ENCODE measurements at places on chromosomes 7 and 10.

DNA sequence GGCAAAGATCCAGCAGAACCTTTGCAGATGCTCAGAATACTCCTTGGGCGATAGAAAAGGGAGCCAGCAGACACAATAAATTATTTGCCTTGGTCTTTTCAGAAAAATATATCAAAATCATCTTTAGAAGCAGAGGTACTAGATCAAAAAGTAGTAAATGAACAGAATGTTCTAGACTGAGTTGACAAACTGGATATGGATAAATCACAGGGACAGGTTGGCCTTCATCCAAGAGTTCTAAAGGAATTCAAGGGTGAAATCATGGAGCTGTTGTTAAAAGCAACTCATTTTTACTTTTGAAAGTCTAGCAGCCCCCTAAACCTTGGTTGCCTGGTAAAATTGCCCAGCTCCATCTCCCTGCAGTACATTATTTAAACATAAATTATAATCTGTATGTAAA, 99.1 kb downstream of the PLCE1 start:
- DNase-seq: no peak

DNA sequence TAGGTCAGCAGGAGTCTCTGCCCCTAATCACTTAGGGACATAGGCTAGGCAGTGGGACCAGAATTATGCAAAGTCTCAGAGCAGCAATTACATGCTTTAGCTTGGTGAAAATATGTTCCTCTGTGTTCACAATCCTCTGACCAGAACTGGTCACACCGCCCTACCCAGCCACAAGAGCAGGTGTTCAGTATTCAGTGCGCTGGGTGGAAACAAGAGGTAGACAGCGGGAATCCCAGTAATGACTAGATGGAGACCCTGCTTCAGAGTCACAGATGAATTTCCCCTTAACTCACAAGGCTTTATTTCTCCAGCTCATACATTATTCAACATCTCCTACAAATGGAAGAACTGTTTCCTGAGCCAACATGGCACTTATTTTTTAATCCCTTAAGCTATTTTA, 763.7 kb upstream of the POM121L12 start:
- no peak for DNase-seq

DNA sequence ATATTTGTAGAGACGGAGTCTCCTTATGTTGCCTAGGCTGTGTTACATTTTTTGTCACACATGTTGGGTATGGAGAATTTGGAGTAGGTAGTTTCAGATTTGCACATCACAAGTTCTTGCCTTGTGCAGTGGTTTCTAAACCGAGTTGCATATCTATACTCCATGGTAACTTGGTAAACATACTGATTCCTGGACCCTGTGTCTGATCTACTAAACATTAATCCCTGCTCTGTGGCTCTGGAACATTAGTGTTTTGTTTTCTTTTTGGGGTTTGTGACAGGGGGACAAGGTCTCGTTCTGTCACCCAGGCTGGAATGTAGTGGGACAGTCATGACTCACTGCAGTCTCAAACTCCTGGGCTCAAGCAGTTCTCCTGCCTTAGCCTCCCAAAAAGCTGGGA, 24.7 kb downstream of the AUTS2 start:
- DNase-seq: no peak

- no peak for DNase-seq
These were observed 153.4 kb downstream of the BMPER start for GRCh38 chr7:34058801-34059135.

GRCh38 chr7:117808341-117808757, 64.9 kb downstream of the CTTNBP2 start:
- DNase-seq: no peak

DNA sequence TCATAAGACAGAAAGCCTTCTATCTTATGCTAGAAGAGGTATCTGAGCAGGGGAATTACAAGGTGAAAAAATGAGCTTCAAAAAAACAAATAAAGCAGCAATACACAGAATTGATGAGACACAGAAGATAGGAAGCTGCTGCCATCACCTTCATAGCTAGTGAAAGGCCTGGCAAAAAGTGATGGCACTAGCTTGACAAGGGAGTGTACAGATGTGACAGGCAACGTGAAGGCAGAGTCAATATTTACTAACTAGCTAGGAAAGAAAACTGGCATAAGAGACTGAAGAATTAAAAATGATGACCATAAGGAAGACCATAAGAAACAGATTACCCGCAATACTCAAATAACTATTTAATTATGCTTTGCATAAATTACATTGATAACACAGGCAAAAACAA, 9.4 kb downstream of the GPR22 start:
- DNase-seq: no peak

DNA sequence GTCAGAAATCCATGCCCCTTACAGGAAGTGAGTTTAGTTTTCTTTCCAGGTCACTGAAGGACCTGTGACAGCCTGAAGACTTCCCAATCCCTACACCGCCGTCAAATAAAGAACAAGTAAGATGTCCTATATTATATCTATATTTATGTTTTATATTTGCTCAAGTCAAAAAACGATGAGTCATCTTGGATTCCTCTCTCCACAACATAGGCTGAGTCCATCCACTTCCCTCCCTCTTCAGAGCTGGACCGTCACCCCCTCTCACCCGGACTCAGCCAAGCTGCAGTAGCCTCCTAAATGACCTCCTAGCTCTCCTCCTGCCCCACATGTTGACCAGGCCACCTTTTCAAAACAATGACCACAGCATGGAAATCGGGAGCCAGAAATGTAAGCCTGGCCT, 53.5 kb downstream of the GLI3 start:
- DNase-seq: no peak

DNA sequence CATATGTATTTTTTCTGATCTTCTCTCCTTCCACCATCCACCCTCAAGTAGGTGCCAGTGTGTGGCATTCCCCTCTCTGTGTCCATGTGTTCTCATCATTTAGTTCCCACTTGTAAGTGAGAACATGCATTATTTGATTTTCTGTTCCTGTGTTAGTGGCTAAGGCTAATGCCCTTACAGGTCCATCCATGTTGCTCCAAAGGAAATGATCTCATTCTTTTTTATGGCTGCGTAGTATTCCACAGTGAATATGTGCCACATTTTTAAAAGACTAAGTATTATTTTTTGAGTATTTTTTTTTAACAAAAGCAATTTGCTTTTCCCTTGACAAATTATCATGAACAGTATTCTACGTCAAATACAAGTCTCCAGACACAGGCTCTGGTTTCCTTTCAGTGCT, 86.4 kb upstream of the ZNF746 start:
- DNase-seq: no peak

DNA sequence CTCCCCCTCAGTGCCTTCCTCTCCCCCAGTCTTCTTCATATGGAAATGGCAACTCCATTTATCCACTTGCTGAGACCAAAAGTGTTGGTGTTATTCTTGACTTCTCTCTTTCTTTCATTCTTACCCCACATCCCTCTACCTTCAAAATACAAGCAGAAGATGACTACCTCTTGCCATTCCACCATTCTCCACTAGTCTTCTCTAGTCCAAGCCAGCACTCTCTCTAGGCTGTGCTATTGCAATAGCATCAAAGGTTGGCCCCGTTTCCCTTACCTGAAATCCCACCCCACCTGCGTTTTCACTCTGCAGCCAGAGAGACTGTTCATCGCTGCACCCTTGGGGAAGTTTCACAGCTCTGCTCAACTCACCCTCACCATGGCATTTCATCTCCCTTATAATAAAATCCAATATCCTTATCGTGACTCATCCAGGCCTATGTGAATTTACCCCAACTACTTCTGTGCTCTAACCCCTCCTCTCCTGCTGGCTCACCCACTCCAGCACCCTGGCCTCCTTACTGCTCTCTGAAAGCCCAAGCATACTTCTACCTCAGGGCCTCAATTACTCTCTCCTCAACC, 109.1 kb downstream of the LSM5 start:
- DNase-seq: no peak

DNA sequence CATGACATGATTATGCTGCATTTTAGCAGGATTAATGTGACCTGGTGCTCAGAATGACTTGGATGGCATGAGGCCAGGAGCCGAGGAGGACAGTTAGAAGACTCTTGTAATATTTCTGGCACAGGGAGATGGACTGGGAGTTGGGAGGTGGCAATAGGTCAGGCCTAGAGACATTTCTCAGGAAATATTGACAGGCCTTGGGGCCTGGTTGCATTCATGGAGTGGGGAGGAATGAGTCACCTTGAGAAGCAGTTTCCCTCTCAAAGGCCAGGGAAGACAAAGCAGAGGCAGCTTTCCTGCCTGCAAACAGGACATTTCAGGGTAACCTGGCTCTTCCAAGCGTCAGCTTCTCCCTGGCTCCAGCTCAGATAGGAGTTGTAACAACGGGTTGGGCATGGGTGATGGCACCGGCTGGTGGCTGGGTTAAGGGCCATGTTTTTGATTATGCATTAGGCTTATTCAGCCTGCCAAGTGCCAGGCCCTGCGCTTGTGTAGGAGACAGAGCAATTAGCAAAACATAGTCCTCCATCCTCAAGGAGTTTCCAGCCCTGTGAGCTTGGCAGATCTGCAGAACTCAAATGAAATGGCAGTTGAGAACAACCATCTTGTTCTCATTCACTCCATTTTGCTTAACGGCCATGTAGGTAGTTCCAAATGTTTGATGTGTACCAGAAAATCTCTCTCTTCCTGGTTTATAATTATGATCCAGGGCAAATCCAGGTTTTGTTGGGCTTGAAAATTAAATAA, 38.2 kb downstream of the HK1 start:
- no peak for DNase-seq

DNA sequence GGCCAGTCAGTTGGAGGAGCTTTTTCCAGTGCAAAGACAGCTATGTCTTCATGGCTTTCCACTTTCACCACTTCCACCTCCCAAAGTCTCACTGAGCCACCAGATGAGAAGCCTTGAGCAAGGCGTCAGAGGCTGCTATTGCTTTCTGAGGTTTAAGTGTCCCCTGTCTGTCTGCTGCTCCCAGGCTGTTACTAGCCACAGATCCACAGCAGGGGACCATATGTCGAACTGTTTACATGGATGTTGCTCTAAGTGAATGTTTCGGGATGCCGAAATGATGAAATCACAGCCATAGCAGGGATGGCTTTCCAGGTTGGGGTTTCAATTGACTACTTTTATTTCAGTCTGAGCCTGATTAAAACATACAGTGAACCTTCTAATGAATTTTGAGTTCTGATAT, 88.5 kb downstream of the AVL9 start:
- DNase-seq: no peak

DNA sequence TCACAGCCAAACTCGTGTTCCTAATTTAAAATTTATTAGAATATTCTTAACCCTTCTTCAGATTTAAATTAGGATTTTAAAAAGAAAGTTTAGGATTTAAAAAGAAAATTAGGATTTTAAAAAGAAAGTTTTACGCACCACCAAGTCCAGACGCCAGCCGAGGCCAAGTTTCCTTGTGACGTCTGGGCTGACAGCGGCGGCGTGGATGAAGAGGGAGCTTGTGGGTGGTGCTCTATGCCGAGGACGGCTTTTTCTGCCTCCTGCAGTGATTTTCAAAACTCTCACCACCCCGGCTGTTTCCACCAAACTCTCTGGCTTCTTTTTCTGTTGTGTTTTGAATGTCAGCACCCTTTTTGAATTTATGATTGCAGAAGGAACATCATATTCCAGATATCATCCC, 252.9 kb downstream of the DNAJB6 start:
- no peak for DNase-seq

GRCh38 chr10:14060320-14061070, 270.2 kb downstream of the FRMD4A start:
- no peak for DNase-seq

DNA sequence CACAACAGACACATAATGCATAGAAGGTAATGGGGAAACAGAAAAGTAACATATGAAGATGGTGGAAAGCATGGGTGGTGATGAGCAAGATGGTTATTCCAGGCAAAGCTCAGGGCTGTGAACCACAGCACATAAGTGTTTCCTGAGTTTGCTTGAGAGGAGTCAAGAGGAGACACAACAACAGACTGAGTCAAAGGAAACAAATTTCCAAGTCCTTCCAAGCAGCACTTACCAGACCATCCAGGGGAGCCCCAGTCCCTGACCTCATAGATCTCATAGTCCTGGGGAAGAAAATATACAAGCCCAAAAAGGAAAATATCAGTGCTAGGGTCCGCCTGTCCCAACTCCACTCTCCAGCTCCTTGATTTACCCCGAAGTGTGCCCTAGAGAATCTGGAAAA, 216.6 kb upstream of the FZD1 start:
- no peak for DNase-seq

DNA sequence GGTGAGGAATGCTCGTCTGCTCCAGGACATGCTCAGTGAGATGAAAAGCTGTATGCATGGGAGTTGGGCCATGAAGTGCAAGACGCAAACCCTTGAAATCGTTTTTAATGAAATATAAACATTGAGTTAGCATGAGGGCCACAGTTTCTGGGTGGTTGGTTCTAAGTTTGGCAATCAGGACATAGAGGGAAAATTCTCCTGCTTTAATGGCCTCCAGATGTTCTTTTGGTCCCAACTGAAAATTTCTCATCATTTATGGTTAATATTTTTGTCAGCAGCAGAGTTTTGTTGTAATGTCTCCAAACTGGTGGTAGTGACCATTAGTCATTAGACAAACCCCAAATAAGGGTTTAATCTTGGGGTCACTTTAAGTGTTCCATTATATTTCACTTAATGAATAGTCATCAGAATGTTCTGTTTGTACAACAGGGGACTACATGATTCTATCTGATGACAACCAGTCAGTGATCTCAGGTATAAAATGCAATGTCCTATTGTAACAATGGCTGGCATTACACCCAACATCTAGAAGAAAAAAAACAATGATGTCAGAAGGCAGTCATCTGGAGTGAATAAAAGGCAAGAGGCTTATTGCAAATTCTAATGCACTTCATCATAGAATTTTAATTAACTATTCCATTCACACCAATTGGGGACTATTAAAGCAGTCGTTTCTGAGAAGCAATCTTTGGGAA, 197.4 kb downstream of the JCAD start:
- no peak for DNase-seq

DNA sequence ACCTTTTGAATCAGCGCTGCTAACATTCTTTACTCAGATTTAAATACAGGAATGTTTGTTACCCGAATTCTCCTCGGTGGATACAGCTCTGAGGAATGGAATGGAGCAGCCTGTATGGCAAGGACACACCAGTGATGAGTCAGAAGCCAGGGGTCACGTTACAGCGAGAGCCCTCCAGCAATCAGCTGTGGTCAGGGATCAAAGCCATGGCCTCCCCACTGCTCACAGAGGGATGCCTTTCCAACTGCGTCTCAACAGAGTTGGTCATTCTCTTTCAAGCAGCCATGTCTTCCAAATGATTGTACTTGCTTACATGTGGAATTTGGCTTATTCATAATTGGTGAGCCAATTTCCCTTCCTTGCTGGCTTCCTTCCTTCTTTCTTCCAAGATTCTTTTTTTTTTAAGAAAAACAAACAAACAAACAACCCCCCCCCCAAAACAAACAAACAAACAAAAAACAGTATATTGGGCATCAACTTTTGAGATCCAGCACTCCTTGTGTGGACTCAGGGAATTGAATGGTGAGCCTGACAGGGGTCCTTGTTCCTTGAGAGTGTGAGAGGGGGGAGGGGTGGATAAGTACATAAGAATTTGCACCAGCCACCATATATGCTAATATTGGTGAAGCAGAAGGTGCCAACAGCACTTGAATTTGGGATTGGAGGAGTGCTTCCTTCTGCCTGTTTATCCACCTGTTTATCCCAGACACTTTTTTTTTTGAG, 100.2 kb downstream of the ATXN7L1 start:
- DNase-seq: no peak

- no peak for DNase-seq
These were observed 152.5 kb upstream of the CHST15 start for GRCh38 chr10:124245806-124246440.
